Activated naive CD8-positive, alpha-beta T cell treated with anti-CD3 and anti-CD28 coated beads, Interleukin-2, amount 50 U/mL, for 16 hours (primary cell): ENCODE measurements at places on chromosomes 7 and 10.
A peak's percentile ranks its signal among the peaks of the same experiment; 100 is the strongest.

- no peak for DNase-seq
Observed at GRCh38 chr10:110426294-110427181, 71.2 kb upstream of the DUSP5 start.

- no peak for DNase-seq
Observed at GRCh38 chr10:13631594-13631993, 44.8 kb downstream of the PRPF18 start.

GRCh38 chr7:151699147-151699927 is 177.6 kb downstream of the PRKAG2 start:
- no peak for DNase-seq

DNA sequence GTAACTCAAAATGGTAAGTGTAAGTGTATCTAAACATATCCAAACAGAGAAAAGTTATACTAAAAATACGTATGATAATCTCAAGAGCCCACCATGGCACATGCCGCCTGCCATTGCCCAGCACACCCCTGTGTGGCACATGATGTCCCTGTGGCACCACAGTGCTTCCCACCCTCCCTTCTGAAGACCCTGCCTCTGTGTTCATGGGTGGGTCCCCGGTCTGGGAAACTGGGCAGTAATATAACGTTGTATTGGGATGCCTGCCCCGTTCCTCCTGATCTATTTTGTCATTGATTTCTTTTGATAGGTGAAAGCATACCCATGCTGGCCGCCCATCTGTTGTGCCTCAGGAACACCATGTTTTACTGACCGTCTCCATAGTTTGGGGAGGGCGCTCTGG is 296.8 kb upstream of the SHH start:
- DNase-seq: no peak

DNA sequence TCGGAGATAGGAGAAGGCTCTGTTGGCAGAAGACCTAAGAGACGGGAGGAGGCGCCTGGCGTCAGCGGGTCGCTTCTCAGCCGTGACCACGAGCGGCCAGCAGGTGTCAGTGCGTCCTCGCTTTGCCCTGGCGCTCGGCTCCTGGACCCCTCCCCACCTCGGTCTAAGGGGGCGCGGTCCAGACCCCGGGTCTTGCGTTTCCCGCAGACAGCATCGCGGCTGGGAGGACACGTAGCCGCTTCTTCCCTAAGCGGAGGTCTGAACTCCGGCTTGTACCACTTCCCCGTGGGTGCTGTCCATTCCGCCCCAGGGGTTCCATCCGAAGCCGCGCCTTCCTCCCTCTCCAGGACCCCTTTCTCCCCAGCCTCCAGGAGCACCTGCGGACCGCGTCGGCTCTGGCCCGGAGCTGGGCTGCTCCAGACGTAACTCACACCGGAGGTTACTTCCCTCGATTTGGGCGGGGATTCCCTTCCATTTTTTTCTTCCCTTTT is 593 bp upstream of the ADRA2A start:
- no peak for DNase-seq

DNA sequence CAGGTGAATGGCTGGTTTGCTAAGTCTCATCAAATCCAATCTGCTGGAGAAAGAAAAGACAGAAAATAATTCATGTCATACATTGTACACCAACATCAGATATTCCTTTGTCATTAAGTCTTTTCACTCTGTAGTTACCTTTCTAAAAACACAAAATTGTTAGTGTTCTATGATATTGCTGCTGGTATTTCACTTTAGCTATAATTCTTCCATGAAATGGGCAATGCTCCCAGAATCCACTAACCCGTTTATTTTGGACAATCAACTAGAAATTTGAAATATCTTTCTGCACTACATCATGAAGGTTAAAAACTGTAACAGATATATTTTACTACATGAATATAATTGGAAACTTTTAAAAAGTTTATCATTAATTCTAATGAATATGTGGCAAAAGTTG is 181.3 kb downstream of the C7orf25 start:
- DNase-seq: no peak

- DNase-seq: peak; percentile 87
Observed at GRCh38 chr7:601595-602340, 82.1 kb upstream of the PDGFA start.
